Suppressor macrophage treated with lipopolysaccharide for 1 hour (primary cell): ENCODE measurements at places on chromosomes 5 and 9.
A peak's percentile ranks its signal among the peaks of the same experiment; 100 is the strongest.

DNA sequence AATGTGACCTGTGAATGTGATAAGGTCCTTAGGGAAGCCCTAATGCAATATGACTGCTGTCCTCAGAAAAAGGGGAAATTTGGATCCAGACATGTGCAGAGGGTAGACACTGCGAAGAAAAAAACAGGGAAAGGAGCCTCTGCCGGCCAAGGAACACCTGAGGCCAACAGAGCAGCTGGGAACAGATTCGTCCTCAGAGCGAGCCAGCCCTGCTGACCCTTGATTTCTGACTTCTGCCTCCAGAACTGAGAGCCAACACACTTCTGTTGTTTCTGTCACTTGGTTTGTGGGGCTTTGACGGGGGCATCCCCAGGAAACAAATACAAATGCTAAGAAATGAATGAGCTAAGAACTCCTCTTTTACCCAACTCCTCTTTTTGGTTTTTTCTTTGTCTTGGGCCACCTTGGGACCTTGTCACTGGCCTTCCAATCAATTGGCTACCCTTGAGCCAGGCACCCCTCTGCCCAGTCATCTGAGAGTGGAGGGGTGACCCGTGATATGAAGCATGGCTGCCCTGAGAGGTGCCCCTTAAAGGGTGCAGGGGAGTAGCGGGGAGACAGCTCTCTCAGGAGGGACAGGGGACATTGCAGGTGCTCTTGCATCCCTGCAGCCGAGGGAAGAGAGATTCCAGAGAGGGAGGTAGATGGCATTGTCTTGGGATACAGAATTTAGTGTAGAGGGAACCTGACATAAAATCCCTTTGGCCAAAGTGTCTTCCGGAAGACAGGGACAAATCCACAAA, 16.9 kb downstream of the TMOD1 start:
- DNase-seq: no peak

DNA sequence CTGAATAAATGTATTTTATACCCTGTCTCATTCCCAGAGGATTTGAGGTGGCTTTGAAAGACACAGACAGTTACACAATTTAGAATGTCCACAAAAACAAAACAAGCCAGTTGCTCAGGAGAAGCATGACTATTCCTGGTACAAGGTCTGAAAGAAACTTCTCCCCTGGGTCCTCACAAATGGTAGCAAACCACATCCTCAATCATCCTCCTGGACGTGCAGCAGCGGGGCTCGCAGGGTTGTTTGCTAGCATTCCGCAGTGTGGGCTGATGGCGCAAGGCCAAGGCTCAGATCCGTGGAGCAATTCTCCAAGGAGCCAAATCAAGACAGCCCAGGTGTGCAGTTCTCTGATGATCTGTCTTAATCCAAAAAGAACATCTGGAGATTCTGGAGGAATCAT, 210.3 kb downstream of the ACTL7B start:
- no peak for DNase-seq

DNA sequence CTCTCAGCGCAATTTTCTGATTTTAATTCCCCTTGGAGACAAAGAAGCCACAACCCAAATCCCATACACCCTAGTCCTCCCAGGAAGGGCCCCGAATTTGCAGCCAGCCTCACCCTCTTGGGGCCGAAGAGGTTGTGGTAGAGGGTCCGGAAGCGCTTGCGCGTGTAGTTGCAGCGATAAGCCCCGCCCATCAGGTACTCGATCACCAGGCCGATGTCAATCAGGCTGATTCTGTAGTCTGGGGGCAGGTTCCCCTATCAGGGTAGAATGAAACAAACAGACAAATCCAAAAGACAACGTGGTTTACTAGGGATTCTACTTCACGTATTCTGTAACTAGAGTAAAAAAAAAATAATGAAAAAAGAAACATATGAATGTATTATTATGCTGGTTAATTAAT, 210.6 kb upstream of the KLF9 start:
- no peak for DNase-seq

- DNase-seq: peak; percentile 62
These were observed 14.3 kb upstream of the GPX3 start for GRCh38 chr5:151005950-151006576.

DNA sequence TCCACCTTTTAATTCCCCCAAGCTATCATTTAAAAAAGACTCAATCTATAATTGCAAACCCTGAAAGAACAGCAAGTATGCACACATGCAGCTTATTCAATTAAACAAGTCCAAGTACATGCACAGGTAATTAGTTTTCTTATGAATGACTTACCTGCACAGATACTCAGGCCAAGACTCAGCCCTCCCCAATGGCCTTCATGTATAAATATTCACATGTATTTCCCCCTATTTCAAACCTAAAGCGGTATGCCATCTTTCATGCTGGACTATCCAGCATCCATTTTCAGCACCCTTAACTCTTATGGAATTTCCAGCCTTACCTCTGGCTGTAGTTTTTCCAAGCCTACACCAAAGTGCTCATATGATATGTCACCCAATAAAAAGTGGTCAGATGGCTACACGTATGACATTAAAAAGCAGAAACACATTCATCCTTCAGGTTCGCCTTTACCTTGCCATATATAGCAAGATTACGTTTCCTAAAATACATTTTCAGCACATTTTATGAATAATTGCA, 205.5 kb downstream of the MEF2C start:
- DNase-seq: no peak

GRCh38 chr9:122261469-122261881, 3.2 kb downstream of the RBM18 start:
- DNase-seq: no peak

DNA sequence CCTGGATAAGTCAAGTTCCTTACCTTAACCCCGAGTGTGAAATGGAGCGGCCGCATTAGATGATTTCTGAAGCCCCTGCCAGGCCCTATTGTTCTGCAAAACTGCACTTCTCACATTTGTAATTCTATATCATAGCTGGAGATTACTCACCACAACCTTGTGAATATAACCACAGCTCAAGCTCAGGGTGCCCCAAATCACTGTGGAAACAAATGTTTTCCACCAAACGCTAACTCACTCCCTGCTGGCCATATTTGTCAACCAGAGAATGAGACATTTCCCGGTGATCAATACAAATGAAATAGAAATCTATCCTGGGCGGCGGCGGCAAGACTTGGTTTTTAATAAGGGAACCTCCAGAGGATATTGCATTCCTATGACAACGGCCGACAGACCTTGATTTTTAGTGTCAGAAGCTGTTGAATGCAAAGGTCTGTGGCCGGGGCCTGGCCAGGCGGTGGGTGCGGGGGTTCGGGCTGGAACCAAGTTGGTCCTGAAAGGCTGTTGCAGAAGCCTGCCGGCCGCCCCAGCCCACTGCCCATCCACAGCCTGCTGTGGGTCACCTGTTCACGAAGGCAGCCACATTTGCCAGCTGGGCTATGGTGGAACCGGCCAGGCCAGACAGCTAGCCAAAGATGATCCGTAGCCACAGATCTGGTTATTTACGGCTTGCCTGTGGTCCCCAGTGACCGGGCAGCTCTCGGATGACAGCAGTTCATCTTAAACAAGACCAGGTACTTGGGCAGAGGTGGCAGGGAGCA, 93.9 kb upstream of the LMX1B start:
- DNase-seq: peak; percentile 26

- no peak for DNase-seq
These were observed 135.3 kb upstream of the WWC1 start for GRCh38 chr5:168156170-168156569.

- DNase-seq: no peak
These were observed 168.9 kb upstream of the FER start for GRCh38 chr5:108578791-108579190.

GRCh38 chr9:33354651-33355211, 47.6 kb downstream of the AQP7 start:
- no peak for DNase-seq

DNA sequence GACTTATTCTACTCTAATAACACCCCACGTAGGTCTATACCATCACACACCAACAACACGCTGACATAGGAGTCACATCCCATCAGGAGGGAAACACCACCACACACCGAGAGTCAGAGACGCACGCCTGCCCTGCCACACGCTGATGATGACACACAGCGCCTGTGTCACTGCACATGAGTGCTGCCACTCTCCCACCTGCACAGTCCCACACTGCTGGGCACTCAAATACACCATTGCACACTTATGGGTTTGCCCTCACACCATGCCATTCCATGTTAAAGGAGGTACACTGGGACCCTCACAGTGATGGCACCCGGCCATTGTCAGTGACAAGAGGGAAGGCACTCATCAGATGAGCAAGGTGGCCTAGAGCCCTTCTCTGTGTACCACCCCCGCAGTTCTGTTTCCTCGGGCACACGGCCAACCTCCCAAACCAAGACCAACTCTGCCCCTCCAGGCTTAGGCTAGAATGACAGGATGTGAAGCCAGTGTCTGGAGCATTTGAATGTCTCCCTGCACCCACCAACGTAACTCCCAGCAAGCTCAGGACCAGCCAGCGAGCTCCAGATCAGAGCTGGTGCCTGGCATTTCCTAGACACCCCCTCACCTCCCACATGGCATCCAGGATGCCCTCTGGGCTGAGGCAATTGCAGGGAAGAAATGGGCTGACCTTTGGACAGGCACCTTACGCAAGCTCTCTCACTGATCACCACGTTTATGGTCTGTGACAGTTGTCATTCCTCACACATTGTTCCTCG, 3.6 kb upstream of the CPLX2 start:
- DNase-seq: peak; percentile 44

- DNase-seq: no peak
These were observed 12.8 kb downstream of the OSTF1 start for GRCh38 chr9:75101004-75101588.

GRCh38 chr5:123150089-123150488, 61.0 kb downstream of the PRDM6 start:
- no peak for DNase-seq

- no peak for DNase-seq
These were observed 156.2 kb upstream of the NR3C1 start for GRCh38 chr5:143559586-143560109.

- DNase-seq: no peak
These were observed 127.1 kb downstream of the MYO10 start for GRCh38 chr5:16809010-16809394.

GRCh38 chr5:16810208-16810854, 125.8 kb downstream of the MYO10 start:
- DNase-seq: no peak

- no peak for DNase-seq
These were observed 1933.2 kb upstream of the WWC1 start for GRCh38 chr5:166358127-166358830.

DNA sequence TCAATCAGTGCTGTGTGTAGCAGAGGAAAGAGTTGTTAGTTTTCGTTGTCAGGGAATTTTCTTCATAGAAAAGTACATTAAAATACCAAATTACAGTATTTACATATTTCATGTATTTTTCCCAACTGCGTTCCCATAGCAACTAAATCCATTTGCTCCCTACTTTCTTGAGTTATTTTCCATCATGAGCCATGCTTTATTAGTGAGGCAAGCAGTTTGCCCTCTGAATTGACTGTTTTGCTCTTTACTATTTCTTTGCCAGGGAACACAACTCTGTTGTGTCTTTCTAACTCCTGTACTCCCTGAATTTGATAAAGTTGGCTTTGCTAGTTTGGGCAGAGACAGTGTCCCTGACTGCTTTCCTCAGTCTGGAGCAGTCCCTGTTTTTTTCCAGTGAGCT, 276.2 kb upstream of the SLC30A5 start:
- no peak for DNase-seq

GRCh38 chr9:92503156-92503555, 20.9 kb upstream of the ASPN start:
- no peak for DNase-seq

GRCh38 chr9:125797930-125798329, 50.8 kb downstream of the PBX3 start:
- DNase-seq: no peak

DNA sequence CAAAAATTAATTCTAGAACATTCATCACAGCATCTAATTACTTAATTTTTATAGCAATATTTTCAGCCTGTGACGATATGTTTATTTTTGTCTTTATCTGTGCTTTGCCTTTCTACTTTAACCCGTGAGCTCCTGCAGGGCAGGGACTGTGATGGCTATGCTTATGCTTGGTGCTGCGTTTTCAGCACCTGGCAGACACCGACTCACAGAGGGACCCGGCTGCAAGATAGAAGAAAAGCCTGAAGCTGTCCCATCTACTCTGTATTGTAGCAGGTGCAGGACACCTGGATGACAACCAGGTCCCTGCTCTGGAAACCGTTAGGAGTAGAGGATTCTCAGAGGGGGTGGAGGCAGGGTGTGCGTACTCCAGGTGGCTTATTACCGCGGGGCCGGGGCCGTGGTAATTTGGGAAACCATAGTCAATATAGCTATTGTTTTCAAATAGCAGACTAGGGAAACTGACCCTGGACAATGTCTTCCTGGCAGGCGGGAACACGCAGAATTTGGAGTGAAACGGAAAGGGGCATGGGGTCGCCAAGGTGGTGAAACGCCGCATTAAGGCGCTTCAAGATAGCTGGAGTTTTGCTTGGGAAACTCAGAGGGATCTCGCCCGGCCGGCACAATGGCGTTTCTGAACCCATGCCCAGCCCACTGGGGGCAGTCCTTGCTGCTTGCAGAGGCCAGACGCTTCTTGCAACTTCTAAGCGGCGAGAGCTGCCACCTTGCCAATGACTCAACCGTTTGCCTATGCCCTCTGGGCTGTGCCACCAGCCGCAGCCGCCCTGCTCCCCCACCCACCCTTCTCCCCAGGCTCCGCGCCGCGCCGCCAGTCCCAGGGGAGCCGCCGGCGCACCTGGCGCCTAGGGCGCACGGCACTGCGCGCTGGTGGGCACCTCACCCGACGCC, 140.1 kb upstream of the PALM2AKAP2 start:
- no peak for DNase-seq

DNA sequence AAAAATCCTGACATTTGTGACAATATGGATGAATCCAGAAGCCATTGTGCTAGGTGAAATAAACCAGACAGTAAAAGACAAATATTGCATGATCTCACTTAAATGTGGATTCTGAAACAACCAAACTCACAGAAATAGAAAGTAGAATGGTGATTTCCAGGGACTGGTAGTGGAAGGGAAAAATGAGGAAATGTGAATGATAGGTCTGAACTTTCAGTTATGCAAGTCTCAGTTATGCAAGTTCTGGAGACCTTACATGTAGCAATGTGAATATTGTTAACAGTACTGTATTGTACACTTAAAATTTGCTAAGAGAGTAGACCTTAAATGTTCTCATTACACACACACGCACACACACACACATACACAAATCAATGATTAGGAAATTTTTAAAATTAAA, 84.9 kb downstream of the SLCO4C1 start:
- DNase-seq: peak; percentile 88

DNA sequence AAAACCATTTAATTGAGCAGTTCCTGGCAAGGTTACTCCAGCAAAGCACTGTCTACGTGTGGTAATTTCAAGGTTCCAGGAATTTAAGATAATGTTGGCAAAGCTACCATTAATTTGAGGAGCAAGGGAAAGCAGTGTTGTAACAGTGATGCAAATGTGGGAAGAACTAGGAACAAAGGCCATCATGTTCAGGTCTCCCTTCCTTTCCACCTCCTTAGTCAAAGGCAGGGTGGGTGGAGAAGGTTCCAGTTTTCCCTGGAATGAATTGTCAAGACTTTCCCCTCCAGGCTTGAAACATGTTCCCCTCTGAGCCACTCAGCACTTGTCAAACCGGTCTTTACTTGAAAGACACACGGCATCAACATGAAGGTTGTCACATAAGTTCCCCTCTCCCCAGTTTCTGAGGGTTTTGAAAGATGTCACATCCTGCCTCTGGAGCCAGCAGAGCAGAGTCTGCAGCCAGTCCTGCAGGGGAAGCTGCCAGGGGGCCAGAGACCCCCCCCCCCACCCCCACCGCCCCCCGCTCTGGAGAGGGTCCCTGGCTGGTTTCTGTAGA, 226.0 kb downstream of the GAS1 start:
- DNase-seq: no peak

- no peak for DNase-seq
These were observed 128.0 kb downstream of the NPR3 start for GRCh38 chr5:32839106-32839505.

GRCh38 chr5:170087168-170087817, 18.4 kb upstream of the FOXI1 start:
- no peak for DNase-seq
